ENCODE measurements at places on chromosomes 2 and 18.

GRCh38 chr2:239949075-239949474, 76.1 kb downstream of the NDUFA10 start:
- no peak for DNase-seq

GRCh38 chr2:236711440-236711839, 141.8 kb downstream of the ACKR3 start:
- no peak for DNase-seq

- no peak for DNase-seq
Observed at GRCh38 chr2:161943011-161943410, 131.0 kb downstream of the DPP4 start.

DNA sequence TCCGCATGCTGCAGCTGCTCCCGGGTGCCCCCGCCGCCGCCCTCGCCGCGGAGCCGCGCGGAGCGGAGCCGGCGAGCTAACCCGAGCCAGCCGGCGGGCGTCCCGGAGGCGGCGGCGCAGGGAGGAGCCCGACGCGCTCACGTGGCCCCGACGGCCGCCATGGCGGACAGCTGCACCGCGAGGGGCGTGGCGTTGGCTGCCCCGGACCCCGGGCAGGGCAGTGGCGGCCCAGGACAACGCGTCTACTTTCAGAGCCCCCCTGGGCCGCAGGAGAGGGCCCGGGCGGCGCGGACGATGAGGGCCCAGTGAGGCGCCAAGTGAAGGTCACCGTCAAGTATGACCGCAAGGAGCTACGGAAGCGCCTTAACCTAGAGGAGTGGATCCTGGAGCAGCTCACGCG, 30.0 kb upstream of the CCNYL1 start:
- DNase-seq, result no peak

- DNase-seq, result no peak
Observed at GRCh38 chr2:32119161-32119560, 46.5 kb upstream of the SLC30A6 start.

- DNase-seq, result no peak
Observed at GRCh38 chr2:27431395-27431794, 3.0 kb downstream of the NRBP1 start.

- no peak for DNase-seq
Observed at GRCh38 chr18:40019797-40020392, 1935.1 kb upstream of the PIK3C3 start.

GRCh38 chr2:180753809-180754761, 226.3 kb upstream of the UBE2E3 start:
- no peak for DNase-seq

GRCh38 chr2:9771481-9772017, 71.7 kb upstream of the TAF1B start:
- no peak for DNase-seq

- no peak for DNase-seq
Observed at GRCh38 chr2:227853204-227853629, 18.2 kb upstream of the DAW1 start.

DNA sequence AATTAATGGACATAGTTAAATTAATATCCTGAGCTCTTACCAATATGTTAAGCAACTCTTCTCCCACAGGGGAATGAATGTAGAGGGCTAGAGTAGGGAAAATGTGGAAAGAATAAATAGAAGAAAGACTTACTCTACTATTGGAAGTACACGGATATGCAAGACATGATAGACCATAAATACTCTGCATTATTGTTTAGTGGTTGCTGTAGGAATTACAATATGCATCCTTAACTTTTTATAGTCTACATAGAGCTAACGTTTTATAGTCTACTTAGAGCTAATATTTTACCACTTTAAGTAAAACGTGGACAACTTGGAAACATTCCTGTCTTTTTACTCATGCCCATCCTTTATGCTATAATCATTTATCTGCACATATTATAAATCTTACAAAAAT, 163.8 kb upstream of the GALNT5 start:
- no peak for DNase-seq

- DNase-seq, result peak; percentile 45
Observed at GRCh38 chr2:119641562-119642258, 37.3 kb upstream of the TMEM177 start.

DNA sequence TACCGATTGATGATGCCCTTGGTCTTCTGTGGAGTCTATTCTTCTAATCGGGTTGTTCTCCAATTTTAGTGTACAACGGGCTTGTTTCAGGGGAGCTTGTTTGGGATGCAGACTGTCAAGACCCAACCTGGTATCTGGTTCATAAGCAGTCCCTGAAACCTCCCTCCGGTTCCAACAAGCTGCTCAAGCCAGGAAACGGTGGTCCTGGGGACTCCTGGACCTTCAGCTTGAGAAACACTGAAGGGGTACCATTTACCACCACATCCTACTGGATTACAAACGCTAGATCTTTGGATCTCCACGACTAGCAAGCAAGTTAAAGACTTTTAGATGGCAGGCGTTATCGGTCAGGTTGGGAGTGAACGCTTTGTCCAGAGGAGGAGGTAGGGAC, 2.0 kb downstream of the BCL2 start:
- DNase-seq, result no peak

DNA sequence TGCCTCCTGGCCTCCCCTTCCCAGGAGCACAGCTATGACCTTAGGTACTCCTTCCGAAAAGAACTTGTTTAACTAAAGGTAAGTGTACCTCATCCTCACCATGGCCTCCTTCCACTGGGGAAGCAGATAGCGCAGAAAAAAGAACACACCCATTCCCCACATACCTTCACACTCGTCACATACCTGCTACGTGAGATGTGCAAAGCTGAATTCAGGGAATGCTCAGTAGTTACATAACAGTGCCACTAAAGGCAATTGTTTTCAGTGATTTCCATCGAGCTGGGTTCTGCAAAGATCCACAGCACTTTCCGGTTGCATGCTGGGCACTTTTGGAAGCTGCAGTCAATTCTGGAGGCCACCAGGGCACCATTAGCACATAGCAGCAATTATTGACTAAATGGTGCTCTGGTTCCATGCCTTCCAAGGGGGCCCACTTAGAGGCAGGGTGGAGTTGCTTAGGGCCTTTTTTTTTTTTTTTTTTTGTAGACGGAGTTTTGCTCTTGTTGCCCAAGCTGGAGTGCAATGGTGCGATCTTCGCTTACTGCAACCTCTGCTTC, 41.0 kb downstream of the PAX8 start:
- no peak for DNase-seq

- no peak for DNase-seq
Observed at GRCh38 chr18:11996190-11996754, 15.0 kb downstream of the IMPA2 start.

DNA sequence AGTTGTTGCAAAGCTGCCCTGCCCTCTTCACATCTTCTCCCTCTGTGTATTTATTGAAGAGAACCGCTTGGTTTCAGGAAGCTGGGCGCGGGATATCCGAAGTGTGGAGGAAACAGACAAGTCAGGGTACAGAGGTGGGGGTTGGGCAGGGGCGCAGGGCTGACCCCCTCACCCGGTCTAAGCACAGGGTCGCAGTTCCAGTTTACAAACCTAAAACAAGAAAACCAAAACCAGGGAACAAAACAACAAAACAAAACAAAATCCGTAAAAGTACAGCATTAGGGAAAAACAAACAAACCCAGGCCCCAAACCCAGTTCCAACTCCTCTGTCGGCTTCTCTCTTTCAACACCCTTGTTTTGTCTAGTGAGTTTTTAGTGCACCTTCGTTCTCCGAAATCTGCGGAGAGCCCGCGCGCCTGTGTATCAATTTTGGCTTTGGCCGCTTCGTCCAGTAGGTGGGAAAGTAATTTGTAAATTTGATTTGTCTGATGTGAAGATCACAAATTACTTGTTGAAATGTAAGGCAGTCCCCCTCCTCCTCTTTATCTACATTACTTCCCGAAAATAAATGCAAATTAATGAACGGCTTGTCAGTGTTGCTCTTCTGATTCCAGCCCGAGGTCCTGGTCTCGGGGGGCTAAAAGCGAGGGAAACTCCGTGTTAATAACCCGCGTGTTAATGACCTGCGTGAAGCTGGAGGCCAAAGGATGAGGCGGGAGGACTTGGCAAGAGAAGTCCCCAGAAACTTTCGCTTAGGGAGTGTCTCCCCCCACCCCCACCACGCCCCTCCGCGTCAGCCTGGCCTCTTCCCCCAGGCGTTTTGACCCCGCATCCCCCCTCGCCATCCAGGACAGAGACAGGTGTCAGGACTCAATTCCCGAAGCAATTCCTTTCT, 6.9 kb downstream of the OTX1 start:
- no peak for DNase-seq

- DNase-seq, result no peak
Observed at GRCh38 chr2:39142904-39143605, 22.2 kb upstream of the SOS1 start.

GRCh38 chr2:60976875-60977561, 40.5 kb upstream of the PEX13 start:
- no peak for DNase-seq

DNA sequence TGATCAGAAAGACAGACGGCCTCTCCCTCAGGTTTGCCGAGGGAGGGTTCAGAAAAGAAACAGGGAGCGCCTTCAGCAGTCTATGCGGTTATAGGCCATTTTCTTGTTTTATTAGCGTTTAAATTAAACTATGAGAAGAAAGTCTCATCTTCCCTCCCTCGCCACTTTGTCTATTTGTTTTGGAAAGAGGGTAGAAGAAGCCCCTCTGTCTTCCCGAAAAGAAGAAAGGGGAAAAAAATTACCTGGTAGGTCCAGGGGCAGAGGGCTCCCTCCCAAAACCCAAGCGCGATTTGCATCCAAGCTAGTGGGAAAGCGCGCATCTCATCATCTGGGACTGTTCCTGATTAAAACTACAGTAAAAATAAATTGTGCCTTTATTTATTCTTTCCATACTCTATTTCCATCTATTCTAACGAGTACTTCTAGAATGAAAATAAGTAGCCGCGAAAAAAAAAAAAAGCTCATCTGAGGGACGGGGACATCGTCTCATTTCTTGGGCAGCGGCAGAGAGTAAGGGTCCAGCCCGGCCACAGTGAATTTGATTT, 2.4 kb downstream of the PAX8 start:
- no peak for DNase-seq

DNA sequence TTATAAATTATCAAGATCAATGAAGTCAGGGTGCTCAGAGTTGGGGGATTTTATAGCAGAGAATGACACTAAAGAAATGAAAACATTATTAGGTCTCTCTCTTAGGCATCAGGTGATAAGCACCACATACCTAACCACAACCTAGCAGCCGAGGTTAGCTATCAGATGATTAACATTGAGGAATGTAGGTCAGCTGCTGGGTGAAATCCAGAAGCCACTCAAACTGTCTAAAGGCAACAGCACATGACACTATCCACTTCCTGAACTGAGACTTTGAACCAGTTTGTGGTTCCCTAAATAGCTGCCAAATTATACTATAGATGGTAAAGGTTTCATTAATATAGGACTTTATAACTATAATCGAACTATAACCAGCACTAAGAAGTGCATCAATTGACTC, 4.7 kb downstream of the EPG5 start:
- no peak for DNase-seq

- DNase-seq, result no peak
Observed at GRCh38 chr2:112887964-112888749, 22.8 kb upstream of the IL37 start.

DNA sequence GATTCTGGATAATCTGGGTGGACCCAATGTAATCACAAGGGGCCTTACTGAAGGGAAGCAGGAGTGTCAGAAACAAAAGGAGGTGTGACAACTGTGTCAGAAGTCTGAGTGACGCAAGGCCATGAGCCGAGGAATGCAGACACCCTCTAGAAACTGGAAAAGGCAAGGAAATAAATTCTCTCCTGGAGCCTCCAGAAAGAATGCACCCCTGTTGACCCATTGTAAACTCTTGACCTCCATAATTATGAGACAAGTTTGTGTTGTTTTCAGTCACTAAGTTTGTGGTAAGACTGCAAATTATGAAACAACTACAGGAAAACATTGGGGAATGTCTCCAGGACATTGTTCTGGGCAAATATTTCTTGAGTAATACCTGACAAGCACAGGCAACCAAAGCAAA, 47.3 kb upstream of the B3GNT7 start:
- no peak for DNase-seq

DNA sequence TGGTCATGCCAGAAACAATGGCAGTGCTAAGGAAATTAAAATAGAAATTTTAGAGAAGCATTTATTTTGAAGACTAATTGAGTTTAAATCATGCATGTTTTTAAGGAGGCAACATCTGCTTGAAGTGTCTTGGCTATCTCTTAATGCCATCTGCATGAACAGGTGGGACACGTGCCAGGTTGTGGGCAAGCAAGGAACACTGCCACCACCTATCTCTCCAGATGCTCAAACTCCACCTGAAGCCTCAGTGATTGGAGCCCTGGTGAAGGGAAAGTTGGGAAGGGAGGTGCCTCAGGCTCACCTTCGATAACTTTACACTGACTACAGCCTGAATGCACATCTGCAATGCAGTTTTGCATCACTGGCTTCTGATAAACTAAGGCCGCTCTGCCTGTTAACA, 91.5 kb downstream of the TPGS2 start:
- no peak for DNase-seq

GRCh38 chr2:45432406-45432805, 178.7 kb downstream of the SRBD1 start:
- DNase-seq, result no peak

DNA sequence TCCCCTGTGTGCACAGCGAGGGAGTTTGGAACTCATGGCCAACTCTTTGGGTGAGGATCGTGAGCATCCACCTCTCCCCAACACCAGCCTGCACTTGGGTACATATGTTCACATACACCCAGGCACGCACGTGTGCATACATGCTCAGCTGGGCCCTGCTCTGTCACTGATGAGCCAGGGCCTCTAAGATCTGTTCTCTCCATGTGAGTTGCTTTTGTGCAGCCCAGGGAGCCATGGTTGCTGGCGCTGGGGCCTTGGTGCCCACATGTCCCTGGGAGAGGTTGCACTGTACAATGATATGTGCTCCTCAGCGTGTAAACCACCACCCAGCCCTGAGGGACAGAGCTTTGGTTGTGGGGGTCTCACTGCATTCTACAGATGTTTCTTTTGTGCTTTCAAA, 44.1 kb downstream of the KLHL29 start:
- DNase-seq, result no peak

- DNase-seq, result no peak
Observed at GRCh38 chr2:27303093-27304025, 4.9 kb downstream of the UCN start.

GRCh38 chr18:13406049-13406615, 187.6 kb downstream of the LDLRAD4 start:
- DNase-seq, result no peak

- no peak for DNase-seq
Observed at GRCh38 chr2:208139447-208139846, 6.5 kb downstream of the CRYGB start.

- DNase-seq, result no peak
Observed at GRCh38 chr2:169301596-169302335, 60.6 kb downstream of the LRP2 start.

DNA sequence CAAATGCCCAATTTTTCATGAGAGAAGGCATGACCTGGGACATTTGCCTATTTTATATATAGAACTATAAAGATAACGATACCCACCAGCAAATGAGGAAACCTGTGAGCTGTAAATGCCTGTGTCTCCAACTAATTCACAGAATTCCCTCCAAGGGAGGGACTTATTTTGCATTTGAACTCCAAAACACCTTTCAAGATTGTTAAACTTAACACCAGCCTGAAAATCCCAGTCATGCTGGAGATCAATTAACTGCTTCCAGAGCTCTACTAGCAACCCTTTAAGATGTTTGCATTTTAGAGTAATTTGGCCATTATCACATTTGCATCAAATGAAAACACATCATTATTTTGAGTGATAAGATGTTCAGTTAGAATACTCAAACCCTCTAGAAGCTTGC, 68.1 kb upstream of the KLHL14 start:
- no peak for DNase-seq

GRCh38 chr2:182412858-182413257, 14.0 kb downstream of the PDE1A start:
- no peak for DNase-seq

All from stimulated activated CD4-positive, alpha-beta T cell treated with anti-CD3 and anti-CD28 coated beads, TNF-alpha, amount 100 ng/mL, for 1 hour (primary cell).